Hindlimb muscle (tissue), 1 donor: ENCODE measurements at places on chromosomes 2 and 18. TPM values are rescaled to one million over a fixed set of nuclear protein-coding genes. Genes with fewer than 3 reads are reported as not detected.

AQP4 gene
- polyA plus RNA-seq, result 0.74 TPM

PROC gene
- polyA plus RNA-seq, result 0.93 TPM

RAMP1 gene
- polyA plus RNA-seq, result 55.1 TPM

IL1RL1 gene
- polyA plus RNA-seq, result 0.41 TPM

FAM124B gene
- 7.0 TPM for polyA plus RNA-seq

REG3A gene
- not detected for polyA plus RNA-seq

AMER3 gene
- polyA plus RNA-seq, result not detected

GRCh38 chr2:28764909-28765711 is 13.5 kb downstream of the PPP1CB start:
- no peak for DNase-seq

DNA sequence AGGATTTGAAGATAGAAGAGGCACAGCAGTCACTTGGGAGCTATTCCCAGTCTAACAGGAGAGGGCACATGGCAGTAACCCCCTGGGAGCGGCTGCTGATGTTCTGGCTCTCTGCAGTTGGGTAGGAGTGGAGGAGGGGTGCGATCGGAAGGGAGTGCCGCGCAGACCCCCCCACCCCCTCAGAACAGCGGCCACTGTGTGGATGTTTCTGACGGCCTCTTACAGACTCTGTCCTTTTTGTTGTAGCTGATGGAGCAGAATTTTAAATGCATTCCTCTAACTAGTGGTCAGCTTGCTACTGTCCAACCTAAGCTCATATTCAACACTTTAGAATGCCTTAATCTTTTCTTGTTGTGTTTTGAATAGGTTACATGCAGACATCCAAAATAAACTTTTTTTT is 127.9 kb downstream of the AGAP1 start:
- DNase-seq, result no peak

GRCh38 chr18:39846265-39846664 is 2108.8 kb upstream of the PIK3C3 start:
- DNase-seq, result peak; percentile 78

GRCh38 chr2:239365071-239365781 is 35.6 kb downstream of the HDAC4 start:
- no peak for DNase-seq

- no peak for DNase-seq
Observed at GRCh38 chr2:62306751-62307468, 111.0 kb downstream of the B3GNT2 start.

DNA sequence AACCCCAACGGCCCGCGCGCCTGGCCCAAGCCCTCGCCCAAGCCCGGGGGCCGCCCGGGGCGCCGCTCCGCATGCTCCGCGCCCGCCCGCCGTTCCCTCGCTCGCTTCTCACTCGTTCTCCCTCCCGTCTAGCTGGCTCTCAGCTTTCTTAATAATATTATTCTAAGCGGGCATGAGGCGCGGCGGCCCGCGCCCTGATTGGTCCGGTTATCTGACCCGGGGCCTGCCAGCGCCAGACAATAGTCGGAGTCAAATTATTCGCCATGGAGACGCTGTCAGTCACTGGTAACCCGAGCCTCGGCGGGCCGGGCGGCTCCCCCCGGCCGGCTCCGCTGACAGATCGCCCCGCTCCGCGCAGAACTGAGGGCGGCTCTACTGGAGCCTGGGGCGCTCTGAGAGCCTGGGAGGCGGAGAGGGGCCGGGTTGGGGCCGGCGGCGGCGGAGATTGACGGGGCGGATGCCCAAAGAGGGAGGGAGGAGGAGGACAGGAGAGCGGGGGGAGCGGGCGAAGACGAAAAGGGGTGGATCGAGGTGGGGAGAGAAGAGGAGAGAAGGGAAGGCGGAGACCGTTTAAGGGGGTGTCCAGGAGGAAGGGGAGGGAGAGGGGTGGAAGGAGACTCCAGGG is at the start of gene SIX2:
TSS of gene SIX2 (minus strand) at position 150 of the 625 bp plus-strand sequence. CDS start 342 bp downstream, outside the sequence.
- DNase-seq, result peak; percentile 95

DNA sequence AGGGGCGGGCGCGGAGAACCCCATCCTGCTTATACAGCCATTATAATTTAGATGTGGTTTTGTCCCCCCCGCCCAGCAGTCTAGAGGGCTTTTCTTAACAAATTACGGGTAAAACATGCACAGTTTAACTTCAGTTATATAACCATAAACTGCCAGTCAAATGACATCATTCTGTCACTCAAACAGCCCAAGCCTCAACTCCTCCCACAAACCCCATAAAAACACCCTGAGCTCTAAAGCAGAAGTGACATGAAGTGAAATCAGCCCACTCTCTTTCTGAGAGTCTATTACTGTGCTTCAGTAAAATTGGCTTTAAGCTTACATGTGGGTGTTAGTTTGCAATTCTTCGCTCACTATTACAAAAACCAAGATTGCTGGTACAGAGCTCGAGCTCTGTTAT is 705.1 kb upstream of the GCFC2 start:
- DNase-seq, result no peak

DNA sequence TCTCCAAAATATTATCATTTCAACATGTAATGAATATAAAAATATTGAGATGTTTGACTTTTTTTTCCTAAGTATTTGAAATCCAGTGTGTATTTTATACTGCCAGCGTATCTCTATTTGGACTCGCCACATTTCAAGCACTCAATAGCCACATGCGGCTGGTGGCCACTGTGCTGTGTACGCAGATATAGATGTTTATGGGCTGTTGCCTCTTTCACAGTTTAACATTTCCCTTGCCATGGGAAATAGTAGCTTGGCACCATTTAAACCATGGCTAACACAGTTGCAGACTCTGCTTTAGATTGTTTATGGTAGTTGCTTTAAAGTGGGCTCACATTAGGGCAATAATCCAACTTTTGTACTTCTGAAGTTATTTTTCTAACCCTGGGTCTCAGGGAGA is 136.6 kb upstream of the ITGB6 start:
- DNase-seq, result no peak

- no peak for DNase-seq
Observed at GRCh38 chr2:66604326-66604725, 169.4 kb downstream of the MEIS1 start.

- DNase-seq, result peak; percentile 57
Observed at GRCh38 chr2:16613539-16614011, 52.1 kb downstream of the CYRIA start.

GRCh38 chr2:205428811-205429210 is 253.5 kb upstream of the NRP2 start:
- no peak for DNase-seq

DNA sequence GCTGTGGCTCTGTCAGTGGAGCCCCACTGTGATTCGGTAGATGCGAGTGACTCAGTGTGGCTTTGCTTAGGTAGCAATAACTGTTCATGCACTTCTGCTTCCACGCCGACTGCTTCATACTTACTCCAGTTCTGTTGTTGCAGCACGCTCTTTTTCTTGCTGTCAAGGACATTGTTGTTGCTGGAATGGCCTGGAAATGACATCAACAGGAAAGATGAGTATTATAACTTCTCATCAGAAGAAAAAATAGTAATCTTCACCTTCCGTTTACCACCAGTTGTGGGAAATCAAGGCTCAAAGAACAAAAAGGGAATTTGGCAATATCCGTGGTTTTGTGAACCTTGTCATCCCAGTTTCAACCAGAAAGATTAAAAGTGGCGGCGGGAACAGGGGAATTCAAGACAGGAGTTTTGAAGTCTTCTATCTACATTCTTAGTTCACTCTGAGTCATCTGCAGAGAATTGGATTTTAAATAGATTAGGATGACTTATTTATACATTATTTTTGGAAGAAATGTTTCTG is 8.3 kb downstream of the TM4SF20 start:
- DNase-seq, result no peak

GRCh38 chr2:227570615-227571014 is 28.1 kb upstream of the SCYGR2 start:
- DNase-seq, result no peak

DNA sequence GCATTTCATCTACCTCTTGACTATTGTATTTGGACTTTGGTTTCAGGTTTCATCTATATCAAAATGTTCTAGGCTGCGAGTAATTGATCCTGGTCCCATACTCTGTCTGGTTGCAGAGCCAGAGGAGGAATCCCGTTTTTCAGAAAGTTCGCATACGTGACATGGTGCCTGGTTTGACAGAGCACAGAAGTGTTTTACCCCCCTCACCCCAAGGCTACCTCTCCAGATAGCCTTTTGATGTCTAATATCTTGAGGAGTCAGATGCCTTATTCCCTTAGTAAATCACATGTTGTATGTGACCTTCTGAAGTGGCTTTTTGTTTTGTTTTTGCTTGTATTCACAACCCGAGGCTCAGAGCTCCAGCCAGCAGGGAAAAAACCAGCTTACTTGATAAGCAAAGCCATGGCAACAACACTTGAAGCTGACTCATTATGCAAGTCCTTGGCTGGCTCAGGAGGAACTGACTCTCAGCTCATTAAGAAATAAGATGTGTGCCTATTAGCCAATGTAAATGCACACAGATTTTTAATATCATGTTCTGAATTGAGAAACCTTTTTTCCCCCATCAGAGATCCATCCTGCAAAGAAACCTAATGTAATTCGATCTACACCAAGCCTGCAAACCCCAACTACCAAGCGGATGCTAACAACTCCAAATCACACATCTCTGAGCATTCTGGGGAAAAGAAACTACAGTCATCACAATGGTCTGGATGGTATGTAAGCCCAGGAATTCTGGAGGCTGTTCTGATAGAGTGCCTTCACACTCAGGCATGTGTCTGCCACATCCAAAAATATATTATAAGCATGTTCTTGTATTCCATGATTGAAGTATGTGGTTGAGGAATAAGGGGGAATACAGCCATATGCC is 41.4 kb downstream of the OXER1 start:
- no peak for DNase-seq

DNA sequence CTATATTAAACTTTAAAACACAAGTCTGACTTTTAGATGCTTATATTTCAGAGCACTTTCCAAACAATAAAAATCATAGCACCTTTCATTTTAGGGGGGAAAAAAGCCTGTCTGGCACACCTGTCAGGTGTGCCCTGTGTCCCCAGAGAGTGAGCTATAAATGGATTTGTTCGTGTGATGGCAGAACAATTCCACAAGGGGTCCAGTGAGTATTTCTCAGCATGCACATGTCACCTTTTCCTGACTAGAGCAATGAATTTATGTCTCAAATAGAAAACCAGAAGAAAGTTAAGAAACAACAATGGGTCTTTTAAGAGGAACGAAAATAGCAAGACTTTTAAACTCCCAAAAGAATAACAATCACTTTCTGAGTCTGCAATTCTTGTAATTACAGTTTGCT is 55.9 kb downstream of the ACVR1C start:
- no peak for DNase-seq

DNA sequence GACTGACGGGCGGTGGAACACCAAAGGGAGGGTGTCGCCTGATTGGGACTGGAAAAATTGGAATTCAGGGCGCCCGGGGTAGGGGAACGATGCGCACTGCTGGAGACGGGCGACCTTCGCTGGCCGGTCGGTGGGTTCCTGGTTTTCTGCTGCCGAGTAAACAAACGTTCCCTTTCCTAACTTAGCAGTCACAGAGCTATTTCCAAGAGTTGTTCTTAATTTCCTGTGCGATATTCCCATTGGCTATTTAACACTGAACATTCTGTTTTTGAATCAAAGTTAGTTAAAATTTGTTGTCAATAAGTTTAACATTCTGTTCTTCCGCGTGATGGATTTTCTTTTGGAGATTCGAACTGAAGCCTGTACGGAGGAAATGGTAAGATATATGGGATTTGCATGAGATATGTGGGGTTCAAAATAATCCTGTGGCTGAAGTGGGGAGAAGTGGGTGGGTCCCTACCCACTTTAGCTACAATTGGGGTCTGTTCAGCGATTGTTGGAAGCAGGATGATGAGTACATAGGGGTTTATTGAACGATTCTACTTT is 862 bp downstream of the C18orf54 start:
- peak; percentile 16 for DNase-seq

GRCh38 chr2:16188261-16188890 is 248.0 kb downstream of the MYCN start:
- no peak for DNase-seq

DNA sequence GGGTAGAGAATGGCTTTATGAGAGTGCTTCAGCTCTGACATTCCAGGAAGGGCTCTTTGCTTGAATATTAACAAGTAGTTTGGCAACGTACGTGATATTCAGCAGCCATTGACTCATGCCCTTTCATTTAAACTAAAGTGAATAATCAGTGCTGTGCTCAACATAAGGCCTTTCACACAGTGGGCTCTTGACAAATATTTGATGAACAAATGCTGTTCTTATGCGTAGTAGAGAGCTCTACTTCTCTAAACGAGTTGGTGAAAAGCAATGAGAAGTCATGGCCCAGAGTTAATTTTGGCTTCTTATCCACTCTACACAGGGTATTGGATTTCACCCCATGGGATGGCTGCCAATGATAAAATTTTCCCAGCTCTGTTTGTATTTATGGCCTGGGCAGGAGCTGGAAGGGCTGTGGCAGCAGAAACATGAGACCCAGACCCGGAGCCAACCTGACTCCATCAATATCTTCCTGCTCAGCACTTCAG is 338.9 kb downstream of the CCDC85A start:
- DNase-seq, result peak; percentile 8

- DNase-seq, result no peak
Observed at GRCh38 chr18:32450874-32451273, 19.8 kb downstream of the GAREM1 start.

DNA sequence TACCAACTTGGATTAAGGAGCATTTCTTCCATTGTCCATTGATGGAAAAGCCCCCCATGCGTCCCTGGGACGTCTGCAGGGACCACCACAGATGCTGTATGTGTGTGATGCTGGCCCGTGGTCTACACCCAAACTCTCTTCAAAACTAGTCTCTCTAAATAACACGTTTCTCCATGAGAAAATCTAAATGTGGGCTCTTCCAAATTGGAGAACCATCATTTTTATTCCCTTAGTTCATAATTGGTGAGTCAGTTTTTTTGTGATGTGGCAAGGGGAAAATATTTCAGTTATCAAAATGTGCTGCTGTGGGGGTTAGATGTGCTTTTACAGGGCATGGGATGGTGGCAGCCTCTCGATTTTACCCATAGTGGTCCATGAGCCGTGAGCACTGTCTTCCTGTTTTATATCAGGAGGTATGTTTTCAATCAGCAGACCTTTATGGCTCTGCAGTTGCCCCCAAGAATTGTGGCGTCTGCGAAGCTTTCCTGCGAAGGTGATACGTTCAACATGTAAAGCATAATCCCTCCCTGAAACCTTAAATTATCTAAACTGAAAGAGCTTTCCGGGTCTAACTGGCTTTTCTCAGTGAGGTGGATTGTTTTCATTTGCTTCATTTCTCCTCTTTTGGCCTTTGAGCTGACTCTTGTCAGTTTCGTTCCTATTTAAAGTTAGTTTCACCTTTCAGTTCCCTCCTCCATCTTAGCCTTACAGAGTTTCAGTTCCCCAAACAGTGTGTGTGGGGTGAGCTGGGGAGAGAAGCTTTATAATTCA is 78.4 kb downstream of the SETBP1 start:
- DNase-seq, result no peak
